Left cardiac atrium (tissue), 4 donors: ENCODE measurements at places on chromosomes 6 and 20.

- no peak for DNase-seq
These were observed 47.5 kb downstream of the SIRPA start for GRCh38 chr20:1942486-1943274.

GRCh38 chr6:142881761-142882160, 63.2 kb downstream of the HIVEP2 start:
- no peak for DNase-seq

DNA sequence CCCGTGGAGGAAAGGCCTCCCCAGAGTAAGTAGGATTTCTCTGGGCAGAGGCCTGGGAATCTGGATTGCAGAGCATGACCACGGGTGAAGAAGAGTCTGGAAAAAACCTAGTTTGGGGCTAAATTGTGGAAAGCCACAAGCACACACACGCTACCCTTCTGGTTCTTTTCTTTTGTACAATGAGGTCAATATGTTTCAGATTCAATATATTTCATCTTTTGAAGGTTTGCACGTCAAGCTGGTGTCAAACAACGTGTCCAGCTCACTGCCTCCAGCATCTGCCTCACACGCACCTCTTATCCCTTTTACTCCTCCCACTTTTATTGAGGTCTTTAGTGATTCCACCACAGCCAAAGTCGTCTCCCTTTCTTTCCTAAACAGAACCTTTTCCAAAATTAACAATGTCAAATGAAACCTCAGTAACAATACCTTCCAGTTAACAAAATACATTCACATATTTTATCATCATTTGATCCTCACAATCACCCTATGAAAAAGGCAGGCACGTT, 773 bp upstream of the EPB41L2 start:
- DNase-seq: peak; percentile 34

GRCh38 chr6:143014764-143015163, 45.9 kb upstream of the AIG1 start:
- no peak for DNase-seq

DNA sequence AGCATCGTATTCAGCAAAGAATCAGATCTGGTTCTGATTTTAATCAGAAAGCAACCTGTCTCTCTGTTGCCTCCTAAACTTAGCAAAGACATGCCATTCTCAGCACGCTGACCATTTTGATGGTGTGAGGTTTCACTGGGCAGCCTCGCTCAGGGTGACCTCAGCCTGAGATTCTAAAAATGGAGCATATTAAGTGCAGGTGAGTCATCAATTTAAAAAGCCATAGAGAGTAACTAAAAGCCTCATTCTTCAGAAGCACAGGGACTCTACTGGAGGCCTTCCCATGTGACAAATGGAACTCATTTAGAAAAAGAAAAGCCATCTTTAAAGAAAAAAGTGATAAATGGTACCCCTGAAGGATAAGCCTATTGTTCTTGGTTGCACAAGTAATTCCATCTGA, 91.3 kb downstream of the FILIP1 start:
- peak; percentile 25 for DNase-seq

- no peak for DNase-seq
These were observed 283.9 kb downstream of the SMOC2 start for GRCh38 chr6:168724669-168725570.

DNA sequence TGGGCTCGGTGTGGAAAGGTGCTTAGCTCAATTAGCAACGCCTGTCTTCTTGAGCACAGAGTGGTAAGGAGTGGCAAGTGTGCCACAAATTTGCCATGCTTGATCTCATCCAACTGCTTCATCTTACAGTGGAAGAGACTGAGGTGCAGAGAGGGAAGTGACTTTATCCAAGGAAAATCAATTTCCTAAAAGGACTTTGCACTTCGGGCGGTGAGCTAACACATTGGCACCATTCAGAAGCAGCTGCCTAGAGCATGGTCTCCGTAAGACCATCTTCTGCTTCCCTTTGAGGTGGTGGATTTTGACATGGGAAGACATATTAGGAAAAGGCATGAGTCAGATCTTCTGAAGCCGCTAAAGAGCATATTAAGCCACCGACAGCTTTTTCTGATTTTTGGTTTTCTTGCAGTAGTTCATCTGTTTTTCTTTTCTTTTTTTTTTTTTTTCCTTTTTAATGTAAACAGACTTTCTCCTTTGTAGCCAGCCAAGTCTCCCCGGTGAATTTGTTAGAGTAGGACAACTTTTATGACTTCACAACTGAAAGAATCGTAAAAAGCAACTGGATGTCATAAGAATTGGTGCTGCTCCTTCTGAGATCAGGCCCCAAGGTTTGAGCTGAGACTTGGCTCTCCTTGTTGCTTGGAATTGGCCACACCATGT, 273.2 kb downstream of the CDC5L start:
- DNase-seq: no peak

DNA sequence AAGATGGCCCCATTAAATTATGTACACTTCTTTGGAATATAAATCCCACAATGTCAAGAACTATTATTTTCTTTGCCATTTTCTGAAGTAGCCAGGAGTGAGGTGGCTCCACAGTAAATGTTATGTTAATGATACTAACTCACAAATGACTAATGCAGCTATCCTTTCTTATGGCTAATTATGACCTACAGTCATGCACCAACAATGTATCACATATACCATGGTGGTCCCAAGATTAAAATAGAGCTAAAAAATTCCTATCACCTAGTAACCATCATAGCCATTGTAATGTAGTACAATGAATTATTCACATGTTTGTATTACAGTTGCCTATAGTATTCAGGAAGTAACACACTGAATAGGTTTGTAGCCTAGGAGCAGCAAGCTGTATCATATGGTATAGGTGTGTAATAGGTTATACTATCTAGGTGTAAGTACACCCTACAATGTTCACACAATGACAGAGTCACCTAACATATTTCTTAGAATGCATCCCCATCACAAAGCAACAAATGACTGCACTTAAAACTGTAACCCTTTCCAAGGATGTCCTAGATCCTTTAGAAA, 15.3 kb downstream of the ECHDC1 start:
- DNase-seq: no peak

- peak; percentile 59 for DNase-seq
These were observed 827 bp downstream of the E2F3 start for GRCh38 chr6:20402342-20403069.

- DNase-seq: no peak
These were observed 14.4 kb upstream of the TTPAL start for GRCh38 chr20:44461142-44461802.

DNA sequence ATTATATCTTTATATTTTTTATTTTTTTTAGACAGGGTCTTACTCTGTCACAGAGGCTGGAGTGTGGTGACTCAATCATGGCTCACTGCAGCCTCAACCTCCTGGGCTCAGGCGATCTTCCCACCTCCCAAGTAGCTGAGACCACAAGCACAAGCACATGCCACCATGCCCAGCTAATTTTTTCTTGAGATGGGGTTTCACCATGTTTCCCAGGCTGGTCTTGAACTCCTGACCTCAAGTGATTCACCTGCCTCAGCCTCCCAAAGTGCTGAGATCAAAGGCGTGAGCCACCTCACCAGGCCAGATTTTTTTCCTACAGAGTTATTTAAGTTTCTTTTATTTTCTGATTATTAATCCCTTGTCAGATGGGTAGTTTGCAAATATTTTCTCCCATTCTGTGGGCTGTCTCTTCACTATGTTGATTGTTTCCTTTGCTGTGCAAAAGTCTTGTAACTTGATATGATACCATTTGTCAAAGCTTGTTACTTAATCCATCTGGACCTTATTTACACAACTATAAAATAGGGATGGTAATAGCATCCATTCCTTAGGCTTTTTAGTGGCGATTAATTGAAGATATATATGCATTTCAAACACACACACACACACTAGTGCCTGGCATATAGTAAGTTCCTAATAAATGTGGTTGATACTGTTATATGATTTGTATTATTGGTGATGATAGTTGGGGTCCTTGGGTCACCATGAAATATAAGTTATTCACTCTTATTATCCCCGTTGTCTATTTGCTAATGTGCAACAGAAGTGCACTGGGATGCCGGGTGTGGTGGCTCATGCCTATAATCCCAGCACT, 187.1 kb downstream of the BCAS1 start:
- no peak for DNase-seq

GRCh38 chr6:149961728-149962425, 1.9 kb upstream of the ULBP1 start:
- no peak for DNase-seq

DNA sequence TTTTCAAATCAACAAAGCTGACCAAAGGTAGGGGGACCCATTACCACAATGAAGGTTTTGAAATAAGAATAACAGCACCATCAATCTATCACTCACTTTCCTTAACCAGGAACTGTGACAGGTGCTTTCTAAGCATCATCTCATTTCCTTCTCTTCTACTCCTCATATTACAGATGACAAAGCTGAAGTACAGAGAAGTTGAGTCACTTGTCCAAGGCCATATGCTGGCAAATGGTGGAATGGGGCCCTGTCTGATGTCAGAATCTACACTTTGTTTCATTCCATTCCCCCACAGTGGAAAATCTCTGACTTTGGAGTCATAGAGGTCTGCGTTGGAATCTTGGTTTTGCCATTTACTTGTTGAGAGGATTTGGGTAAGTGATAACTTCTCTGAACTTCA, 222.5 kb upstream of the LRFN2 start:
- DNase-seq: no peak

DNA sequence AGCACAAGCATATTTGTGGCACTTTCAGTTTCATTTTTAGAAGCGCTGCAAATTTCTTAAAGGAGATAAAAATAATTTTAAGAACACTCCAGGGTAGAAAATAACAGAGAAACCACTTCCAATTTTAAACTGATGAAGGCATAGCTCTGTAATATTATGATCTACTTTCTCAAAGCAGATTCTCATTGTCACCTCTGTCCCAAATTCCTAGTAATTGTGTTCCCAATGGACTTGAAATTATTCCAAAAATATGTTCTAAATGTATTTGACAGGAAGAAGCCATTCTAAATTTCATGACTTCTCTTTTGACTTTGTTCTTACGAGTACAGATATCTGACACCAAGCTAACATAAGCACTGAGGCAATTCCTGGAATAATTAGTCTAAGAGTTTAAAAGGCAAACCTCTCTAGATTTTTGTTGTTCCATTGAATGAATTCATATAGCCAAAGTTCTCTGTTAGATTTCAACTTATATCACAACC, 140.2 kb upstream of the CARMIL1 start:
- DNase-seq: no peak
